ENCODE measurements at places on chromosomes 11 and 22. TPM values are rescaled to one million over a fixed set of nuclear protein-coding genes. Genes with fewer than 3 reads are reported as not detected.

- no peaks in the 10 kb centered on the region for H3K4me1 ChIP-seq
- no peaks in the 10 kb centered on the region for H3K36me3 ChIP-seq
- H3K4me3 ChIP-seq: no peak overlapping the region
- H3K27ac ChIP-seq: no peak overlapping the region
- no peaks in the 10 kb centered on the region for H3K27me3 ChIP-seq
- DNase-seq: no peak
Observed at GRCh38 chr11:85772695-85773094, 38.2 kb downstream of the SYTL2 start.

DNA sequence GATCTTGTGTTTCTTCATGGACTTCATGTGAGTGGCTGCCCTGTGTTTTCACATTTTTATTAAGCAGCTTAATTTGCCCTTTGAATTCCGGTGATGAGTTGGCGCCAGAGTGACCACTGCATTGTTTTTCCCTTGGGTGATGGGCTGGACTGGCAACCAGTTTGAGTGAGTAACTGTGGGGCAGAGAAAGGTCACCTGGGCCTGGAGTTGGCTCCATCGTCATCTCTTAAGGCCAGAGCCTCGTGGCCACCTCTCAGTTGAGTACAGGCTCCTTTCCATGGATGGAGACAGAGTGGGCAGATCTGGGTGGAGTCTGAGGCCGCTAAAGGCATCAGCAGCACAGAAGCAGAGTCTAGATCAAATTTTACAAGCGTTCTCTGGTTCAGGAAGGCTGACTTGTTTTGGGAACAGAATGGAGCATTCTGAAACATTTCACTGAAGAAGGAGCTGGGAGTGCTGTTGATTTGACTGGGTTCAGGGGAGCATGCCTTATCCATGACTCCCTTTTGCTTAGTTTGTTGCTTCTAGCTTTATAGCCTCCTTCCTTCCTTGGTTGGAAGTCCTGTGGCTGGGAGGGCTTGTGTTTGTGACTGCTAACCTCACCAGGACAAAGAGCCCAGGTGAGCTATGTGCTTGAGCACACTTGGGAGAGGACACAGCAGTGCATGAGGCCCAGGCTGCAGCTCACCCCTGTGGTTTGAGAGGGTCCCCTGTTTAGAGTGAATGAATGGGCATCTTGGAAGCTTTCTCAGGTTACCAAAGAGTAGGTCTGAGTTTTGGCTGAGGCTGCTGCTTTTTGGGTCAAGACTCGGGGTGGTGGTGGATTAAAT lies 7.8 kb downstream of the BCR start:
- H3K27ac ChIP-seq: no peak overlapping the region
- H3K4me3 ChIP-seq: no peak overlapping the region
- H3K4me1 ChIP-seq: peaks cover 7% of the 10 kb centered on the region
- H3K36me3 ChIP-seq: no peaks in the 10 kb centered on the region
- DNase-seq: no peak

GRCh38 chr11:66970807-66971442 lies 4.2 kb upstream of the C11orf86 start:
- H3K27ac ChIP-seq: peak overlapping the region; percentile 61
- no peaks in the 10 kb centered on the region for H3K36me3 ChIP-seq
- H3K27me3 ChIP-seq: no peaks in the 10 kb centered on the region
- no peak overlapping the region for H3K4me3 ChIP-seq
- no peaks in the 10 kb centered on the region for H3K4me1 ChIP-seq

DNA sequence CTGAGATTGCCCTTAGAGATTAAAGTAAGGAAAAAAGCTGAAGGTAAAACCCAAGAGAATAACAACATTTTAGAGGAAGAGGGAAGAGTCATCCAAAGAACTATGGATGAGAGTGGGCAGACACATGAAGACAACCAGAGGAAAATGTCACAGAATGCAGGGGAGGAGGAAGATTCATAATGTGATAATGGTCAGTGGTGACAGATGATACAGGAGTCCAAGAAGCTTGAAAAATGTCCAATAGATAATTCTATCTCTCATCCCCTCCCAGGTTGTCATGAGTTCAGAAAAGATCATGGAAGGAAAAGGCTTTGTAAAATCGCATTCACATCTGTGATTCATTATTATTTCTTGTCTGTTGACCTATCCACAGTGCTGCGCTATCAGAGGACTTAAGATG lies 282.3 kb upstream of the CCDC90B start:
- no peak for DNase-seq
- no peaks in the 10 kb centered on the region for H3K27me3 ChIP-seq
- H3K4me1 ChIP-seq: no peaks in the 10 kb centered on the region
- no peak overlapping the region for H3K4me3 ChIP-seq

FOSL1 gene
- total RNA-seq: 1.6 TPM

IGLL5 gene
- 0.49 TPM for total RNA-seq

All from gastrocnemius medialis (tissue), 4 donors.